ENCODE measurements at places on chromosomes 3 and 15.

DNA sequence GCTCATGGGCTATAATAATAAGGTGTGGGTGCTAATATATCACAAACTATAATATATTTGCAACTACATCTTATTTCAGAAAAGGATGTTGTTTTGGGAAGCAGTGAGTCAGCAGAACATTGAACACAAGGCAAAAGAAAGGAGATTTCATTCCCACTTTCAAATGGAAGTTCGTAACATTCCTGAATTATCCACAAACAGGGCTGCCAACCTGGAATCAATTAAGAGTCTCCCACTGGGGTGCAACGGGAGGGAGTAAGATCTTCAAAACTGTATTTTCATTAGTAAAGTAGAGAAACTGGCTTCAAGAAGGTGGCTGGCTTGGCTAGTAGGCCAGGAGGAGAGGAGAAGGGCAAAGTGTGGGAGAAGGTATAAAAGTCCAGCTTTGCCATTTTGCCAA lies 479.6 kb downstream of the CNTN3 start:
- no peak for DNase-seq

- no peak for DNase-seq
These were observed 82.2 kb downstream of the PLXNA1 start for GRCh38 chr3:127065138-127065427.

- no peak for DNase-seq
These were observed 89.7 kb upstream of the FHIT start for GRCh38 chr3:61340931-61341461.

- DNase-seq, result no peak
These were observed 48.7 kb downstream of the MYH15 start for GRCh38 chr3:108461661-108462111.

- no peak for DNase-seq
These were observed 227.3 kb upstream of the C2CD4B start for GRCh38 chr15:62392376-62392775.

DNA sequence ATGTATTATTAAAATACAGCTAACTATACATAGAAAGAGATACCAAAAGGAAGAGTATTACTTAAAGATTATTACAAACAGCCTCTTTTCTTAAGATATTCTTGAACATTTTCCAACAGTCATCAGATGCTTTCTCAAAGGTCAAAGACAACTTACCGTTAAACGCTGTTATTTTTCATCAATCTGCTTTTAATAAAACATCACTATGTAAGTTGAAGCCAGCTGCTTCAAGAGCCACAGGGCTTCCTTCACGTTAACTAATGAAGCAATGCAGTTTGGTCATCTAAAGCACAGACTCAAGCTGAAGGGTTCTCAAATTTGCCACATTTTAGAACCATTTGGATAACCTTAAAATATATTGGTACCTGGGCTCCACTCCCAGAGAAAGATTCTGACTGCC lies 578.8 kb downstream of the ROBO2 start:
- no peak for DNase-seq

GRCh38 chr3:43390255-43390588 lies 103.9 kb downstream of the SNRK start:
- no peak for DNase-seq

GRCh38 chr3:31692751-31693150 lies 160.0 kb downstream of the STT3B start:
- no peak for DNase-seq

GRCh38 chr15:56281145-56281544 lies 37.5 kb upstream of the RFX7 start:
- no peak for DNase-seq

DNA sequence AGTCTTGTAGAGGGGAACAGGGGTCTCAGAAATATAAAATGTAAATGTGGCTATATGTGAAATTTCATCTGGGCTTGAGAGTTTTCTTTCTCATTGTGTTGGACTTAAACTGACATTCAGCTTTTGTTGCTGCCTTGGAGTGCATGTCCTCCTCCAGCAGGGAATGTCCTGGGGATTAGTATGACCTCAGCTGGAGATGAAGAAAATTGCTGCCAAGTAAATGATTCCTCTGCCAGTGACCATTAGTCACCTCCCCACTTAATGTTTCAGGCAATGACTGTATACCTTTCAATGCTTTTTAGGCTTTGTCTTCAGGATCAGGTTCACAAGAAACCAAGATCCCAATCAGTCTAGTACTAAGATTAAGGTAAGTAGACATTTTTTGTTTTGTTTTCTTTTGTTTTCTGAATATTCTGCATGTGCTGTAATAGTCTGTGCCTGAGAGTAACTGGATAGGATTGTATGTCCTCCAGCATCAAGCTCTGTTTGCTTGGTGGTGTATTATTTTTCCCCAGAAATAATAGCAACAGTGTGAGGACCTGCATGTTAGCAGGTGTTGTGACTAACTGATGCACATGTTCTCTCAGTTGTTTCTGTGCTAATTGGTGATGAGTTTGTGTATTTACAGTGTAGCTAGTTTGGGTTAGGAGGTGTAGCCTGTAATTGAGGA lies 18.1 kb upstream of the SLC22A13 start:
- peak; percentile 79 for DNase-seq

DNA sequence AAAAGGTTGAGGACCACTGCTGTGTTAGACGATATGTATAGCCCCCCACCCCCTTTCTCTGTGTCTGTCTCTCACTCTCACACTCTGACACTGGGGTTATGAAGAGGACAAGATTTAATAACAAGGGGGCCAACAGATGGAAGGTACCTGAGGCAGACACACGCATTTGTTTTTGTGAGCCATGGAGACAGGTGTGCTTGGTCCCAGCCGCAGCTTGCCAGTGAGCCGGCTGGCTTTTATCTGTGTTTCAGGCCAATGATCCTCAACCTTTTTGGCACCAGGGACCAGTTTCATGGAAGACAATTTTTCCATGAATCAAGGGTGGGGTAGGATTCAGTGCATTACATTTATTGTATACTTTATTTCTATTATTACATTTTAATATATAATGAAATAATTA lies 394.9 kb upstream of the RGMA start:
- no peak for DNase-seq

DNA sequence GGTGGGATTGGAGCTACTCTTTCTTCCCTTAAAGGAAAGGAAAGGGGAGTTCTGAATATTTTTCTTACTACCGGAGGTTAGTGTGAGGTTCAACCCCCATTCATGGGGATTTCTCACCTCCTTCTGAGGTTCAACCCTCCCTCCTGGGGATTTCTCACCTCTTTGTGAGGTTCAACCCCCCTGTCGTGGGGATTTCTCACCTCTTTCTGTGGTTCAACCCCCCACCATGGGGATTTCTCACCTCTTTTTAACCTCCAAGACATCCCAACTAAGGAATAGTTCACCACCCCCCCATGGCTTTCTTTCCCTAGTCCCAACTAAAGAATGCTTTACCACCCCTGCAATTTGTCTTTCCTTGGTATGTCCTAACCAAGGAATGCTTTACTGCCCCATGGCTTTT lies 520.3 kb downstream of the EDEM1 start:
- DNase-seq, result no peak

Data from HS-5 (cell line).